ENCODE measurements at places on chromosomes 7 and 10.

DNA sequence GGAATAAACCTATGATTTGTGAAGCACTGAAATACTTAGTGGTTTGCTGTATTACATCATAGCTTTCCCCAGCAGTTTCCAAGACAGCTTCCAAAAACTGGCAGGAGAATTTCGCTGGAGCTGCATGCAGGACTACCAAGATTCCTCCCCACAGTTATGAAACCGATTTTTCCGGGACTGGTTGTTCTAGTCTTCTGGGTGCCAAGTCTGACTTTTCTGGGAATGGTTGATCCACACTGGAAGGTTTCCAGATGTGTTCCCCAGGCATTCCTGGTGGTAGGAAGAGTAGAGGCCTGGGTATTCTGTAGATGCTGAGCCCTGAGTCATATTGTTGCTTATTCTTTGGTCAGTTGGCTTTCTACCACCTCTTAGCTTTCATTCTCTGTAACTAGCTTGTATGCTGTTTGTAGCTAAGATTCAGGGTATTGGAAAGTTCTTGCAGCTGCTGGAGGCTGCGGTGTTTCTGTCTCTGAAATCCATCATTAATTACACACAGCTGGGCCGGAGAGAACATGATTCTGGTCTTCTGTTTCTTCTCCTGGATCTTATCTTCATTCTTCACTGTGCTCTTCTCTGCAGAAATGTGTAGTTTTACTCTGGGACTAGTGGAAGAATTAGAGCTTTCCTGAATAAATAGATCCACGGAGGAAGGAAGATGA is 6.3 kb downstream of the ABCC2 start:
- DNase-seq: peak; percentile 89

DNA sequence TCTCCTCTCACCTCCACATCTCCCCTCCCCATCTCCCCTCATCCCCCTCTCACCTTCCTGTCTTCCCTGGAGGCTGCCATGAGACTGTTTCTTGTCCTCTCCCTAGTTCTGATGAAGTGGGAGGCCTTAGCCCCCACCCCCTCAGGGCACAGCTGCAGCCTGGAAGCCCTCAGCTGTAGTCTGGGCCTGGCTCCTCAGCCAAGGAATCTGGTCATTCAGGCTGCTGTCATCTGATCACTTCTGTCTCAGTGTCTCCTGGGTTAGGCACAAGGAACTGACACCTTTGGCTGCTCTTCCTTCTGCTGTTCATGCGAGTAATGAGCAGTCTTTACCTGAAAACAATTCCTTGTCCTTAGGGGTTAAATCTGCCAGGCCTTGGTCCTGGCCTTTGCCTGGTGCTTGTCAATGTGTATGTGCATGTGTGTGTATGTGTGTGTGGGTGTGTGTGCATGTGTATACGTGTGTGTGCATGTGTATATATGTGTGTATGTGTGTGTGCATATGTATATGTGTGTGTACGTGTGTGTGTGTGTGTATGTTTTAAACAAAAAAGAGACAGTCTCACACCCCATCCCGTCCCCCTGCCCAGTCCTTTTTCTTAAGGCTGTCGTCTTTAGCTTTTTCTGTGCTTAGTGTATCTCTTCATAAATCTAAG is 153.5 kb upstream of the TMEM72 start:
- DNase-seq: no peak

DNA sequence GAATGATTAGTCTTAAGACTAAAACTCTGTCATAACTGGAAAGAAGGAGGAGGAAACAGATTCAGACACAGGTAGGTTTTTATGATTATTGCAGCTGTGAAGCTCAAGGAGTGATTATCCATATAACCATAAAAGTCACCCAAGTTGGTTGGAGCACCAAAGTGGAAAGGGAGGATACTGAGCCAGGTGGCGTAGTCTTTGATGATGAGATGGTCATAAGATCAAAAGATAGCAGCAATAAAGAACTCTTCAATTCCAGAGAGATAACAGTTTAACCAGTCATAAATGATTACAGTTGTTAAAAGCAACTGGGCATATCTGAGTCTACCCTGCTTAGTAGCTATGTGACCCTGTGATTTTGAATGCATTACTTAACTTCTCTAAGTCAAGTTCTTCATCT is 8.4 kb downstream of the ABCB1 start:
- no peak for DNase-seq

DNA sequence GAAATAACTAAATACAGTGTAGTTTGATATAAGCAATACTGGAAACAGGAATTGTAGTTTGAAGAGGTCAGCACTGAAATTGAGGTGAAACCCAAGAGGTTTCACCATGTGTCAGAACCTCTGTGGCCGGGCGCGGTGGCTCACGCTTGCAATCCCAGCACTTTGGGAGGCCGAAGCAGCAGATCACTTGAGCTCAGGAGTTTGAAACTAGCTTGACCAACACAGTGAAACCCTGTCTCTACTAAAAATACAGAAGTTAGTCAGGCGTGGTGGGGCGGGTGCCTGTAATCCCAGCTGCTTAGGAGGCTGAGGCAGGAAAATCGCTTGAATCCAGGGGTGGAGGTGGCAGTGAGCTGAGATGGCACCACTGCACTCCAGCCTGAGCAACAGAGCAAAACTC is 13.7 kb downstream of the AHCYL2 start:
- no peak for DNase-seq

- no peak for DNase-seq
Measured at GRCh38 chr10:23818484-23818883, 379.6 kb downstream of the OTUD1 start.

GRCh38 chr10:124007102-124007772 is 86.2 kb downstream of the CHST15 start:
- DNase-seq: no peak

DNA sequence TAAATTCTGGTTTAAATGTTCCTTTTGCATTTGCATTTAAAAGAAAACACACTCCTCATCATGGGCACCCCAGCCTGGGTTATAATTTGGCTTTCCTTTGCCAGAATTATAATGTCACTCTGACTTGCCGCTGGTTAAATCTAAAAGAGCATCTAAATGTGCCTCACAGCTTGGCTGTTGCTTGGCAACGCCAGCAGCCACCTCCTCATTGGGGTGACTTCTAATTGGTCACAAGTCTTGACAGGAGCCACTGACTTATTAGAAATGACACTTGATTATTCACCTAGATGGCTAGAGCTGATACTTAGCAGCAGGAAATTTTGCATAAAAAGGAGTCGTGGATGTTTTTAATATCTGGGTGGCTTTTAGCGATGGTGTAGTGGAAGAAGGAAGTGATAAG is 114.3 kb downstream of the TBXAS1 start:
- no peak for DNase-seq

- DNase-seq: no peak
Measured at GRCh38 chr10:10677479-10677878, 340.2 kb upstream of the CELF2 start.

GRCh38 chr7:158018098-158018762 is 569.4 kb downstream of the PTPRN2 start:
- no peak for DNase-seq

GRCh38 chr7:55568613-55569268 is 3.6 kb downstream of the VOPP1 start:
- peak; percentile 40 for DNase-seq

DNA sequence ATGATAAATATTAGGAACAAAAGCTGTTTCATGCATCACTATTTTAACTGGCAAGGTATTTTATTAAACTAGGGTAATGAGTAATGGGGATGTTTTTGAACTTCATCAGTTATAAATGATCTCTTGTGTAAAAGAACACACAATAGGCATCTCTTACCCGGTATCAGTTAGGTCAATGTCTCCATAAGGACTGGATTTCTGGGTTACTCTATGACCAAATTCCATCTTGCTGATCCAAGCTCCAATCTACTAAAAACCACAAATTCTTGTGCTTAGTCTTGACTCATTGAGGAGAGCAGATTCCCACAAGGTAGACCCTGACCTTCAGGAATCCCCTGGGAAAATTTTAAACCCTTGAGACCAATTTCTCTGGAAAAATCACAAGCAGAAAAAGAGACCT is 1167.7 kb downstream of the XPNPEP1 start:
- DNase-seq: no peak

DNA sequence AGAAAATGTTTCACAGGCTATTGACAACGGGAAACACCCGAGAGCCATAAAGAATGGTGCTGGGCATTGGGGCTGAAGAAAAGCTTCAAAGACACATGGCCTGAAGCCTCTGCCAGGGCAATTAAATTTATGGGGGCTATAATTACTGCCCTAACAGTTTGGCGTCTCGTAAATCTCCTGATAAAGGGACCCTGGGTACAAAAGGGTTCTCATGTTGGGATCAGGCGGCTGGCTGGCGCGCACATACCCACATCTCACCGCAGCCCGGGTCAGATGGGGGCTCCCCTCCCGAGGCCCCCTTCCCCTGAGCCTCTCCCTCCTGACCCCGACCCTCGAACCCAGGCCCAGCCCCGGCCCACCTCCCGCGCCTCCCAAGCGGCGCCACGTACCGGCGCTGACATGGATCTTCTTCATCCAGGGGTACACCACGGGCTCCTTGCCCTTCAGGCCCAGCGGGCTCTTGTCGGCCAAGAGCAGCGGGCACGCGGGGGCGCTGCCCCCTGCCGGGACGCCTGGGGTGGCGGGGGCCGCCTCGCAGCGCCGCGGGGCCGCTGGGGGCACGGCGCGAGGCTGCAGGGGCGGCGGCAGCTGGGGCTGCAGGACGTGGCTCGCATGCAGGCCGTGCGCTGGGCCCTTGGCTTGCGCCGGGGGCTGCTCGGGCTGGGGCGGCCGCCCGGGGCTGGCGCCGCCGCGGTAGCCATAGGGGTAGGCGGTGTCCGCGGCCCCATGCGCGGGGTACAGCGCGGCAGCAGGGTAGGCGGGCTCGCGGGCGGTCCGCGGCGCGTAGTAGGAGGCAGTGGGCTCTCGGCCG is 623 bp downstream of the HOXA4 start:
- DNase-seq: no peak

DNA sequence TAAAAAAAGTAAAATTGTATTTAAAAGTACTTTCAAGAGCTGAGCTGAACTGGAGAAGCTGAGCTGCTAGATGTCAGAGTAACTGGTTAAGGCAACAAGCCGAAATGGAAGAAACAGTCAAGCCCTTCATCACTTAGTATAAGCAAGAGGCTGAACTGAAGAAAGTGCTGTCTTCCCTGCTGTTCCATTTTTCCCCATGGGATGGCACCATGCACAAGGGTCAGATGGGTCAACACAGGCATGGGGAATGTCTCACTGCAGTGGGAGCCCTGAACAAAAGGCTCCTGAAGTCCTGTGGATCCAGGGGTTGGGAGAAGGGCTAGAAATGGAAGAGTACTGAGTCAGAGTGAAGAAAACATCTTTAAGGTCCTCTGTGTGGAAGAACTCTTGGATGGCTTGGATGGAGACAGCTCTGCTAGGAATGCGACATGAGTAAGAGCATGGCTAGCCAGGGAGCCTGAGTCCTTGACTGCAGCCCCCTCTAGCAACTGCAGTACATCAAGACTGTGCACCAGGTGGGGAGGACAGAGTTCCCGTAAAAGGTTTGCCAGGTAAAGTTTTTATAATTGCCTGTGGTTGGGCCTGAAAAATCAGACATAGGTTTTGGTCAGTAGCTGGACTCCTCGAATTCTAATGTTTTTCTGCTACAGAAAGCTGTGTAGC is 348.3 kb downstream of the GPR158 start:
- no peak for DNase-seq

- DNase-seq: no peak
Measured at GRCh38 chr10:44056967-44057805, 327.7 kb downstream of the CXCL12 start.

DNA sequence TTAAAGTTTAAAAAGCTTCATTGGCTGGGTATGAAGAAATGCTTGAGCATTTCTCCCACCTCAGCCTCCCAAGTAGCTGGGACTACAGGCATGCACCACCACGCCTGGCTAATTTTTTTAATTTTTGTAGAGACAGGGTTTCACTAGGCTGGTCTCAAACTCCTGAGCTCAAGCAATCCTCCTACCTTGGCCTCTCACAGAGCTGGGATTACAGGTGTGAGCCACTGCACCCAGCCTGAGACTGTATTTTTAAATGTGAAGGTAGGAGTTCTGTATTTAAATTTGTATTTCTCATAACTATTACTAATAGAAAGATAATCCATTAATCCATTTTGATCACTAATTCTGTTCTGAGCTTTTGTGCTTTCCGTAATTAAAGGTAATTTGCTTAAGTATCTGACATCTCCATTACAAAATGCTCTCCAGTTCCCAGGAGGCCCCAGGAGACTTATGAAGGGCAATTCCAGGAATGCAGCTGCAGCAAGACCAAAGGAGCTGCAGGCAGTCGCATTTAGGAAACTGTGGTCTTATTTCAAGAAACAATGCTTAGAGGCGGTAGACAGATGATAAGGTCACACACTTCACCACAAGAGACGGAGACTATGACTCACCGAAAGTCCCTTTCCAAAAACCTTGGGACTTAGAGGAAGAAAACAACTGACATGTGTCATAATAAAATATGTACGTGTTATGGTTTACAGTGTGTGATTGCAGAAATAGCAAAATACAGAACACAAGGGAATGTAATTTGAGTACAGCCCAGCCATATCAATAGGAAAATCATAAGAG is 23.3 kb downstream of the YAE1 start:
- peak; percentile 88 for DNase-seq

DNA sequence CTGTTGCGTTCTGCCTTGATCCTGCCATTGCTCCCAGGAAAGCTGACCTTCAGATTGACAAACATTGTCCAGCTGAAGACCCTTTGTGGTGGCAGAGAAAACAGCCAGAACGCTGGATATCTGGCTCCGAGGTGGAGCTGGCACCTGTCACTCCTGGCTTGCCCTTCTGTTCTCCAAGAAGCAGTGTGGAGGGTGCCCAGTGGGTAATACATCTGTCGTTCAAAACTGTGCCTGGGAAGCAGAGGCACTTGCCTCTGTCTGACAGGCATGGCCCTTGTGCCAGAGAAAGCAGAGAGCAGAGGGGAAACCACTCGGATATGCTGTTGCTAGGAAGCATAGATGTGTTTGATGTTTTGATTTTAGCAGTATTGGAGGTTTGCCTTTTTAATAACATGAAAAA is 231.4 kb downstream of the BMPER start:
- no peak for DNase-seq

DNA sequence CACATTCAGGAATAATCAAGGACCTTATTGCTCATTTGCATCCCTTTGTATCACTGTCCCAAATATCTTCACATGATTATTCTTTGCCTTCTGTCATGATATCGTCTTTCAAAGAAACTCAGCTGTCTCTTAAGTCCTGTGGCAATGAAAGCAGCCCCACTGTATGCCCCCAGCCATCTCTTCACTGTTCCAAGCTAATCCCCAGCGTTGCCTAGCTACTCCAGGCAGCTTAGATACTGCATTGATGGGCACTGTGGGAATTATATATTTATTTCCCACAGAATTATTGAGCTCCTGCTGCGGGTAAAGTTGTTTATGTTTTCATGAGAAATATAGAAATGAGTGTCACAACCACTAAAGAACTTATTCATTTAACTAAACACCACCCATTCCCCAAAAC is 38.8 kb downstream of the SND1 start:
- no peak for DNase-seq

GRCh38 chr7:17186745-17187530 is 111.5 kb upstream of the AHR start:
- no peak for DNase-seq

GRCh38 chr7:108380517-108380916 is 75.7 kb downstream of the NRCAM start:
- no peak for DNase-seq

GRCh38 chr10:16870331-16870730 is 53.1 kb upstream of the RSU1 start:
- DNase-seq: no peak
